SJSA1 (cell line): ENCODE measurements at places on chromosomes 7 and 10. TPM values are rescaled to one million over a fixed set of nuclear protein-coding genes. Genes with fewer than 3 reads are reported as not detected.

DNA sequence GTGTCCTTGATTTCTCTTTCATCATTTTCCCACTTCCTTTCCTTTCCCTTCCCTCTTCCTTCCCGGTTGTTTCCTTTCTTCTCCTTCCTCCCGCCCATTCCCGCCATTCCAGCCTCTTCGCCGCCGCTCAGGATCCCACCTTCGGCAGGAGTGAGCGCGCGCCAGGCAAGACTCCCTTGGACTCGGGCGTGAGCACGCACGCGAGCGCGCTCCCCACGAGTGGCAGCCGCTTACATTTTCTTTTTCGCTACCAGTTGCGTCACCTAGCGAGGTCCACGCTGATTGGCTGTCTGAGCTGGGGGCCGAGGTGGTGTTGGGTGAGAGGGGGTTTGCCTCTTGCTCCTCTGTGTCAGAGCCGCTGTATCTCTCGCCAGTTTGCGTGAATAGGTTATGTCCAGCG is 11.8 kb downstream of the ZAN start:
- H3K27me3 ChIP-seq = no peaks in the 10 kb centered on the region
- H3K36me3 ChIP-seq = no peaks in the 10 kb centered on the region
- no peaks in the 10 kb centered on the region for H3K4me1 ChIP-seq
- peak; percentile 66 for DNase-seq

GRCh38 chr7:105204953-105205352 is 183.8 kb downstream of the SRPK2 start:
- H3K27ac ChIP-seq = no peak overlapping the region
- H3K4me1 ChIP-seq = peaks cover 17% of the 10 kb centered on the region
- no peaks in the 10 kb centered on the region for H3K27me3 ChIP-seq
- no peak for DNase-seq

- H3K4me3 ChIP-seq = no peak overlapping the region
- no peaks in the 10 kb centered on the region for H3K4me1 ChIP-seq
- H3K27ac ChIP-seq = no peak overlapping the region
- DNase-seq = no peak
- no peaks in the 10 kb centered on the region for H3K36me3 ChIP-seq
- peaks cover 24% of the 10 kb centered on the region for H3K27me3 ChIP-seq
These were observed 29.3 kb upstream of the BNIP3 start for GRCh38 chr10:132011024-132011423.

STAG3 gene
- total RNA-seq = 0.26 TPM in 1 of 2 replicates, not detected in the other

GRCh38 chr10:27771231-27771630 is 25.6 kb upstream of the MKX start:
- no peak for DNase-seq
- H3K4me3 ChIP-seq = no peak overlapping the region
- no peak overlapping the region for H3K27ac ChIP-seq
- no peaks in the 10 kb centered on the region for H3K27me3 ChIP-seq
